GM12878 (cell line): ENCODE measurements at places on chromosomes 3 and 15. TPM values are rescaled to one million over a fixed set of nuclear protein-coding genes. Genes with fewer than 3 reads are reported as not detected.
A peak's percentile ranks its signal among the peaks of the same experiment; 100 is the strongest.

GRCh38 chr3:16089521-16089920 is 85.0 kb upstream of the GALNT15 start:
- DNase-seq: no peak

- no peak for DNase-seq
Measured at GRCh38 chr3:9161298-9161697, 88.1 kb downstream of the SRGAP3 start.

DNA sequence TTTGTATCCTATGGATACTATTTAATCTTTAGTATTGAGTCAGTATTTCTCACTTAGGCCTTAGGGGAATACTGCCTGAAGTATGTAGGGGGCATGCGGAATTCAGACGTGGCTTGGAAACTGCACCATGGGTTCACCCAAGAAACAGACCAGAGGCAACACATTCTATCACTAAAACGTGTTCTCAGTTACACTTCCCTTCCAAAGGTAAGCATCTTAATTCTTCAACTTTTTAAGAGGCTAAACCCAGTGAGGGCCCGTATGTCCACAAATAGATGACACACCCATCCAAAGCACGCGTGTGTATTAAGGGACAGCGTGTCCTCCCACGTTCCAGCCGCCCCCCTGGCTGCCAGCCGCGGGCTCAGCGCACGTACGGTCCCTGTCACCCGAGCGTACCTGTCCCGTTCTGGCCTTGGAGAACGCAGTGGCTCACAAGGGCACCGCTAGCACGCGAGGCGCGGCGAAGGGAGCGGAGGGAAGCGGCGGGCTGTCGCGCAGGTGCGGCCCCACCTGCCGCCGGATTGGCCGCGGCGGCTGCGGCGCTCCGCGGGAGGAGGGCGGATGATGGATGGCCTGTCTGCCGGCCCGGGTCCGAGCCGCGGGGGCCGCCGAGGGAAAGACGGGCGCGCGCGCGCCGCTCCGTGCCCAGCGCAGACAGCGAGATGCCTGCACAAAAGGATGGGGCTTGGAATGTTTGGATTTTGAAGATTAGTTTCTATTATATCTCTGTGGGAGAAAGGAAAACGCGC is 1003.9 kb upstream of the NR2F2 start:
- no peak for DNase-seq

- DNase-seq: peak; percentile 27
Measured at GRCh38 chr3:123723522-123724168, 138.8 kb upstream of the HACD2 start.

DNA sequence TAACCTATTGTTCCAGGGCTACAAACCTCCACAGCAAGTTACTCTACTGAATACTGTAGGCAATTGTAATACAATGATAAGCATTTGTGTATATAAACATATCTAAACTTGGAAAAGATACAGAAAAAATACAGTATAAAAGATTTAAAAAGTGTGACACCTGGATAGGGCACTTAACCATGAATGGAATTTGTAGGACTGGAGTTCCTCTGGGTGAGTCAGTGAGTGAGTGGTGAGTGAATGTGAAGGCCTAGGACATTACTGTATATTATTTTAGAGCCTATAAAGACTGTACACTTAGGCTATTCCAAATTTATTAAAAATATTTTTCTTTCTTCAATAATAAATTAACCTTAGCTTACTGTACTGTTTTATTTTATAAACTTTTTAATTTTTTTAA is 38.4 kb upstream of the SLC25A36 start:
- no peak for DNase-seq

- no peak for DNase-seq
Measured at GRCh38 chr3:172129850-172130716, 90.7 kb downstream of the FNDC3B start.

GRCh38 chr15:90496791-90497190 is 32.9 kb upstream of the CRTC3 start:
- no peak for DNase-seq

GRCh38 chr3:161038725-161039124 is 66.4 kb downstream of the B3GALNT1 start:
- no peak for DNase-seq

GRCh38 chr15:90708516-90708915 is 8.6 kb upstream of the BLM start:
- no peak for DNase-seq

DNA sequence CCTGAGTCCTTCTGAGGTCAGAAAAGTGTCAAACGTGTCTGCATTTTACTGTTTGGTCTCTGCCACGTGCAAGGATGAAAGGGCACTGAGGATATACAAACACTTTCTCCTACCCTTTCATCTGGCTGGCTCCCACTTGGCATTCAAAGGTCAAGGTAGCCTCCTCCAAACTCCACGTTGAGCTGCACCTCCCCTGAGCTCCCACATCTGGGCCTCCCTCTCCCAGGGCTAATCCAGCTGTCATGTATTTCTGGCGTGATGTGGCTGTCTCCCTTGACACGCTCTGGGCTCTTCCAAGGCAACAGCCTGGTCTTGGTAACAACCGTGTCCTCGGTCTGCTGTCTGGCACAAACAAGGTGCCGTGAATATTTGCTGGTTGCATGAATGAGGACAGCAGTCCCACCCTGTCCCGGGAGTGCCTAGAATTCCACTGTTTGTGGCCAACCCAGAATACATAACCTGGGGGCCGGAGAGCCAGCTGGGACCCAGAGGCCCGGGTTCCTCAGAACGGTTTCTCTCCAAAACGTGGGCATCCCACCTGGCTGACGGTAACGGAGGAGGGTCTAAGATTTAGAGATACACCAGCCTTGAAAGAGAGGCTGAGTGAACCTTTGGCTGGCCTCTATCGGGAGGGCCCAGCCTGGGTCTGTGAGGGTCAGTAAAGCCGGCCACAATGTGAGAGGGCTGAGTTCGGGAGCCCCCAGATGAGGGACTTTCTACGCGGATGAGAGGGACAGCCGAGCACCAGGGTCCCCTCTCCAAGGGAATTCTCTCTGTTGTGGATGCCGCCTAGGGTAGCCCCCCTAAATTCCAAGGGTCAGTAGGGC is 767 bp downstream of the GLT8D1 start:
- DNase-seq: no peak

- no peak for DNase-seq
Measured at GRCh38 chr3:183816681-183817510, 8.5 kb downstream of the MAP6D1 start.

GRCh38 chr15:29696950-29697738 is 125.1 kb downstream of the TJP1 start:
- DNase-seq: no peak

- DNase-seq: no peak
Measured at GRCh38 chr15:98231696-98232440, 271.4 kb downstream of the ARRDC4 start.

- DNase-seq: no peak
Measured at GRCh38 chr3:156507285-156507684, 47.6 kb downstream of the SSR3 start.

DNA sequence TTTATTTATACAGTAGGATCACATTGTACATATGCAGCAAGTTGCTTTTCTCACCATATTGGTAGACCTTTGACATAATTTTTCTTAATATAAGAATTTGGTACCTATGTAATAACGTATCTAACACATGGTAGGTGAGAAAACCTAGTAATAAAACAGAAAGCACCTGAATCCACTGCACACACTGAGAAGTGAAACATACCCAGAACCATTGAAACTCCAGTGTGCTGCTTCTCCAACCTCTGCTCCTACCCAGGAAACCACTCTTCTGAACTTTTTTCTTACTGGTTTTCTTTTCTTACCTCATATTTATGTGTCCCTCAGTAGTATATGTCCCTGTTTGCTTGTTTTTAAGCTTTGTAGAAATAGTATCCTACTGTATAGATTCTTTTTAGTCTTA is 293.0 kb downstream of the UBE2E2 start:
- peak; percentile 19 for DNase-seq

- no peak for DNase-seq
Measured at GRCh38 chr3:99902091-99902490, 84.4 kb downstream of the CMSS1 start.

DNA sequence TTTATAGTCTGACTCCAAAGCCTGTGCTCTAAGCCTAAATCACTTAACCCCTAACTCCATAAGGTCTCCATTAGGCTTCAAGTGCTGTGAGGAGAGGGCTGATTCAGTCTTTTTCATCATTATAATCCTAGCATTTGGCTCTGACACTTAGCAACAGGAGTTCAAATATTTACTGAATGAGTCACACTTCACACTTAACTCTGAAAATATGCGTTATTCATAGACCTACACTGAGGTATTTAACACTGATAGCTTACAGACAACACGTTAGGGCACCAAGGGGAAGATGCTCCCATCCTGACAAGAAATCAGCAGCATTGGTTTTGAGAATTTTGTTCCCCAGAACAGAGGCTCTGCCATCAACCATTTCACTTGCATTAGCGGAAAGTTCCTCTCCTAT is 53.5 kb downstream of the MSL2 start:
- no peak for DNase-seq

- DNase-seq: no peak
Measured at GRCh38 chr15:60219866-60220265, 177.9 kb downstream of the ANXA2 start.

DNA sequence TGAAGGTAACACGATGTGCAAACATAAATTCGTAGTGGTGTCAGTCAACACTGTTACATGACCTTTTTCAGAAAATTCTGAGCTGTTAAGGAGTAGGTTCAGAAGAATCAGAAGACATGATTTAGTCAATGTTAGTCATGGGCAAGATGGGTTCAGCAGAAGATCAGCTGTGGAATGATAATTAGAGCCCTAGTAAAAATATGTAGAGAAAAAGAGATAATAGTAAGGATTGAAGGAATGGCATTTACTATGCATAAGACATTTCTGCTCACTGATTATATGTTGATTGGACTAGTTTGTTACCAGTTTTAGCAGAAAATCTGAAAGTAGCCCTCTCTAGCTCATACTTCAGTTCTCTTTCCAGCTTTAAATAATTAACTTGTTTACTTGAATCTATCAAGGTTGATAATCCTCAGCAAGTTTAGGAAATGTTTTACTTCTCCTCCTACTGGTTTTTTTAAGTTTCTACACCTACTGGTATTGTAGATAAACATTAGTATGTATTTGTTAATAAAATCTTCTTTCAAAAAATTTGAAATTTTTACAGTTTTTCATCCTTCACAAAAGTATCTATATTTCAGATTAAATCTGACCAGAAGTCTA is 98.6 kb downstream of the ALCAM start:
- DNase-seq: no peak

DNA sequence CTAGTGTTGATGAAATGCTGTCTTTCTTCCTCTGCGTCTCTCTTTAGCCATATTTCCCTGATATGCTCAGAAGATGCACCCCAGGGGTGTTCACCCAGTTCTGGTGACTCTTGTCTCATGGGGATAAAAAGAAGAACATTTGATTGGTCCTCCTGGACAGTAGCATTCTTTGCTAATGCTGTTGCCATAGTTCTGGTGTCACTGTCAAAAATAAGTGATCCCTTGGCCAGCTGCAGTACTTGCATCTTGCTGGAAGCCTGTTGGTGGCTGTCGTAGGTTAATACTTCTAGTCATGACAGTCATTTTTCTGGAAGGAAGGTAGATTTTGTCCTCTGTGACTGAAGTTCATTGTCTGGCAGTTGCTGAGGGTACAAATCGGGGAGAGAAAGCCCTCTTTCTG is 124.5 kb downstream of the UNC13C start:
- no peak for DNase-seq

- no peak for DNase-seq
Measured at GRCh38 chr3:81315030-81315429, 446.4 kb downstream of the GBE1 start.

- DNase-seq: no peak
Measured at GRCh38 chr15:35321926-35322325, 224.0 kb downstream of the DPH6 start.

DNA sequence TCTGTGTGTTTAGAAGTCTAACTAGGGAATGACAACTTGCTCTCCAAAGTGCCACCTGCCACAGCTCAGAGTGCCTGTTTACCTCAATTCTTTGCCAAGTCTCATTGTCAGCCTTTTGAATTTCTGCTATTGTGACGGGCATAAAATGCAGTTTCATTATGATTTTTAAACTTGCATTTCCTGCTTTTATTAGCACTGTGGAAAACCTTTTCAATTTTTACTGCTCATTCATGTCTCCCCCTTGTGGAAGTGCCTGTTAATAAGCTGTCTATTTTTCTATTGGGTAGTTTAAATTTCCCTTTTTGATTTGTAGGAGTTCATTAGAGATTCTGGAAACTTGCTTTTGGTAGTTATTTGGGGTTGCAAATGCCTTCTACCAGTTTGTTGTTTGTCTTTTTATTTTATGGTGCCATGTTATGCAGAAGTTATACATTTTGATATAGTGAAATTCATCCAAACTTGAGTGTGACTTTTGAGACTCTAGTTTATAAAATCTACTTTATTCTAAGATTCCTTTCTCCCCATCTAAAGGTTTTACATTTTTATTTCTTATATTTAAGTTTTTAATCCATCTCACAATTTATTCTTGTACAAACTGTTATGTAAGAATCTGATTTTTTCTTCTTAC is 53.9 kb upstream of the FRMD4B start:
- DNase-seq: peak; percentile 16

GRCh38 chr3:195057716-195058115 is 213.2 kb downstream of the XXYLT1 start:
- no peak for DNase-seq

GRCh38 chr15:66429546-66429945 is 42.8 kb downstream of the MAP2K1 start:
- no peak for DNase-seq

GRCh38 chr3:109995377-109995776 is 658.0 kb upstream of the DPPA4 start:
- no peak for DNase-seq

GRCh38 chr15:28884151-28884940 is 1.4 kb upstream of the APBA2 start:
- no peak for DNase-seq

- DNase-seq: no peak
Measured at GRCh38 chr15:68596691-68597090, 17.9 kb downstream of the CORO2B start.

DNA sequence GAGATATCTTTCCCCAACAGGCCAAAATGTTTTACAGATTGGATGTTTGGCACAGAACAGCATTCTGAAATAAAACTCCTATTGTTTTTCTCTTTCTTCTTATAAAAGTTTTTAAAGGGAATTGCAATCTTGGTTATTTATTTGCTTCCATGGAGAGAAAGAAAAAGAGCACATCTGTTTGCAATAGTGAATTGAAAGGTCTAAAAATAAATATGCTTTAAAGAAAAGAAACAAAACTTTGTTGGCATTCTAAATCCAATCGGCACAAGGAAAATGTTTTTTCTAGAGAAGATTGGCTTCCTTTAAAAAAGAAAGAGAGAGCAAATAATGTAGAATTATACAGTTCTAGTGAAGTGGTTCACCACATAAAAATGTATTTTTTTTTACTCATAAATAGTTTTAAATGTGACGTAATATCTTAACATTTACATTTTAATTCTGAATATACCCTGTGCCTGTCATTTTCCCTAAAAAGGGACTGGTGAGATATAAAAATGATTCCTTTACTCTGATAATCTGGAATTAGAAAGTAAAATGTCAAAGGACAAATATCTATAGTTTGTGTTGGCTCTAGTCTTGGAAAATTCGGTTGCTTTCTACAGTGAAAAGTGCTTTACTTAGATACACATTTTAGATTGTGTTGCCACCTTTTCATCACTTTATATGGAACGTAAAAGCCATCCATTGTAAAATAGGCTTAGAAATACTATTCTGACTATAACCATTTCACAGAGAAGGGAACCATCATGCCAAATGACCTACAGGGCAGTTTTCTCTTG is 257.4 kb upstream of the CBLB start:
- DNase-seq: no peak

COLQ gene
- total RNA-seq: 0.72 and 0.96 TPM in 2 replicates

ITIH1 gene
- total RNA-seq: 0.16 and 0.33 TPM in 2 replicates

STAB1 gene
- total RNA-seq: 0.35 and 0.46 TPM in 2 replicates

TM4SF1 gene
- total RNA-seq: 0.56 and 1.2 TPM in 2 replicates

PLA2G4E gene
- total RNA-seq: 0.05 and 0.11 TPM in 2 replicates

ASB14 gene
- not detected in 2 replicates for total RNA-seq

COL6A5 gene
- not detected in 2 replicates for total RNA-seq

ADCY5 gene
- total RNA-seq: not detected in 2 replicates
